CD4-positive, alpha-beta T cell treated with Interleukin-15 for 1 hour (primary cell): ENCODE measurements at places on chromosomes 5 and 9.

- DNase-seq: no peak
Observed at GRCh38 chr5:51181208-51181894, 201.9 kb upstream of the ISL1 start.

DNA sequence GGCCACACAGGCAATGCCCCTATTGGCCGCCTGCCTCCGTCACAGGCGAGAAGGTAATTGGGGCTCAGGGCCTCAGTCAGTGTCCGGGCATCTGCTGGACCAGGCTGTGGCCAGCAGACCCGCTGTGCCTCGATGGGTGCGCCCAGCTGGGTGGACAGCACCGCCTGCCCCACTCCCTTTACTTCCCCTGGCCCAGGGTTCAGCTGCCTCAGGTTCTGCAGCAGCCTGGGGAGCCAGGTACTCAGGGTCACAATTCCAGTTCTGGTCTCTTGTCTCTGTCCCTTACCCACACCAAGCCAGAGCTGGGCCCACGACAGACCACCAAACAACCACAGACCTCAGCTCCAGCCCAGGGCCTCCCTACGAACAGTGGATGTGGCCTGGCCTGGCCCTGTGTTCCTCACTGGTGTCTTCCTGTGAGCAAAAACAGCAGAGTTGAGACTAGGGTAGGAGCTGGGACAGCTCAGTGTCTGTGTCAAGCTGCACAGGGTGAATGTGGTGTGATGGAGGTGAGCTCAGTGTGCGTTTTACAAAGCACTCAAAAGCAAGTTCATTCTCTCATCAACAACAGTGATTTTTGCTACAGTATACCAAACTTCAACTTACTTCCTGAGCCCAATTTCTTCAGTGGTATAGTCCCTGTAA, 33.4 kb upstream of the SUSD3 start:
- no peak for DNase-seq

DNA sequence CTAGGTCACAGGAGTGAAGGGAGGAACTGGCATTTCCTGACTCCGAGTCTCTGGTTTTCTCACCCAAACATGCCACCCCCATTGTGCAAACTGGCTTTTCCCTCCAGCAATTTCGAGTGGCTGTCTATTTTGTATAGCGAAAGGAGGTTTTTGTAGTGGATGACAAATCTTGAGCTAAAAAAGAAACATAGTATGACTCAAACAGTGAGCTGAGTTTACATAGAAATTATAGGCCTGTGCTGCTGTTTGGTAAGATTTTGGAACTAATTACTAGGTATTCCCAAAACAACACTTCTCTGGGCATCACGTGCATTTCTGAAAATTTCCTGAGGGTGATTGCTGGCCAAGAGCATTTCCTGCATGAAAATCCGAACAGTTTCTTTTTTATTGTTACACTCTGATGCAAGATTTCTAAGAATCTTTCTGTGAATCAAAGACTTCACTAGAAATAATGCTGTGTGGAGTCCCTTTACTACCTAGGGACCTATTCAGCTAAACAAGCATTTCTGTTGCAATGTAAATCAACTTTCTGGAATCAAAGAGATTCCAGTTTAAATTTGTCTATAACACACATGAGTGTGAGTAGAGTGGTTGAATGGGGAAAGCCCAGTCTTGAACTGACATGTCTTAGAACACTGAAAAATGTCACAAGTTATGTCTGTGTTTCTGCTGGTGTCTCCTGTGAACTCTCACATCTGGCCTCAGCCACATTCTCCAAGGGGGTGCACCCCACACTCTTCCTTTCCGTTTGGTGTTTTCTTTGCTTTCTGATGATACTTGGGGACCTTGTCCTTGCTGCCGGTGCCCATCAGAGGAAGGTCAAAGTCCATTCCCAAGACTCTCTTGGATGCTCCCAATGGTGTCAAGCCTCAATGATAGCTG, 33.3 kb upstream of the DAPK1 start:
- no peak for DNase-seq

GRCh38 chr9:81819859-81820546, 108.2 kb upstream of the SPATA31D4 start:
- DNase-seq: no peak

- no peak for DNase-seq
Observed at GRCh38 chr5:127170918-127171600, 97.8 kb upstream of the C5orf63 start.

DNA sequence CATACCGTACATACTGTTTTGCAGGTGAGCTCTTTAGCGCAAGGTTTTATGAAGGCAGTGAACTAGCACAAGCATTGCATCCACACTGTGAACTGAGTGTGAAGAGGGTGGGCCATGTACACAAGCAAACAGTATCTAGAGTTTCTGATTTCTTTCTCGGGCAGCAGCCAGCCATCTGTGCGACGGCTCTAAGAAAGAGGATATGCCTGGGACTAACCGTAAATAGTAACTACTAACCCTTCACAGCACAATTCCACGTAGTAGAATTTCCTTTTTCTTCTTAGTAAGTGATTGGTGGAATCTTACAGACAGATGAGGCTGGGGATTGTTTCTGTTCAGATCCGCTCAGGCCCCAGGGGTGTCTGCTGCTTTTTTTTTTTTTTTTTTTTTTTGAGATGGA, 89.0 kb downstream of the DRD1 start:
- no peak for DNase-seq

- no peak for DNase-seq
Observed at GRCh38 chr9:23563517-23563916, 262.5 kb downstream of the ELAVL2 start.

DNA sequence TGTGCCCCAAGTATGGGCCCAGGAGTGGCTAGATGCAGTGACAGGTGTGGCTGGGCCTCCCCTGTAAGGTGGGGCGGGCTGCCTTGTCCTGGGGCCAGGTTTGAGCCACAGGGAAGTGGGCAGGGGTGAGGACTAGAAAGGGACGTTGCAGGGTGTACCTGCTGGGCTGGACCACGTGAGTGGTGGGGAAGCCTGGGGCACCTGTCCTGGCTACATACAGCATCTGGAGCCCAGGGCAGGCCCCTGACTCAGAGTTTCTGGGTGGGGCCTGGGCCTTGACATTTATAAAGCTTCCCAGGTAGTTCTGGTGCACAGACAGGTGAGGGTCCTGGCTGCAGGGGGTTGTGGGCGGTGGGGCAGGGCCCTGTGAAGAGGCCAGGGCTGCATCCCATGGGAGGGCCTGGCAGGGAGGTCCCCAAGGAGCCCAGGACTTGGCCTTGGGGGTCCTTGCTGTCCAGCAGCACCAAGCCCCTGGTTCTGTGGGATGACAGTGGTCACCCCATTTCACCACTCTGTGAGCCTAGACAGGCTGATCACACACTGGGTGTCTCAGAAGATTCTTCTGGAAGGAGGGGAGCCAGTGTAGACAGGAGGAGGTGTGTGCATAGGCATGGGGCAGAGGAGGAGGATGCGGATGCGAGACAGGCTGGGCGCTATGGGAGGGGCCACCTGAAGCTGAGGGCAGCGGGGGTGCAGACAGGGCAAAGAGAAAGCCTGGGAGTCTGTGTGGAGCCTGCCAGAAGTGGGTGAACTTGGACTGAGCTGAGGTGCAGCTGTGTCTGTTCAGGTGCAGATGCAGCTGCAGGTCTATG, 94.0 kb downstream of the PHF2 start:
- DNase-seq: peak; percentile 18

DNA sequence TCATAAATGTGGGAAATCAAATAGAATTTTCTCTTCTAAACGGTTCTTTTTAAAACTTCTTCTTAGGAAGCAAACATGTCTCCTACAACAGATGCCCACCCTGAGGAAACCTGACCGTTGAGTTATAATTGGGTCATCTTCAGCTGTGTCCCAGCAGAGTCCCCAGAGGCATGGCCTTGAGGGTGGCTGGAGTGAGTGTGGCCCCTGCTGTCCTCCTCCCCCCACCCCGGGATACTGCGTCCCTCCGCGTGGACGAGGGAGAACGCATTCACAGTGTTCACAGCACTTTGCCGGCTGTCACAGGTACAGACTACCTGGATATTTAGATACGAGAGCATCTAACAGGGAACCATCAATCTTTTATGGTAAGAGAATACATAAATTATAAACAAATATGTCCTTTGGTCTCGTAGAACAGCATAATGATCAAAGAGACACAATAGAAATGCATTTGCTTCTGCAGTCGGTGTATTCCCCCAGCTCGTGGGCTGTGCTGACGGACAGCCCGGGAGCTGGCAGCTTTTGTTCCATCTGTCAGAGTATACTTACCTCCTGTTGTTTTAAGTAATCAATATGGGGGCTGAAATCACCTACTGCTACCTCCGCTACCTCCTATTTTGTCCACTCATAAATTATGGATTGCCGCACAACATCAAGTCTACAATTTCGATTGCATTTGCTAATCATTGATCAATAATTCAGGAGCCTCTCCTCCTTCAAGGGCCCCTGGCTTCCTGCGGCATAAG, 214.7 kb downstream of the IRX2 start:
- DNase-seq: no peak

DNA sequence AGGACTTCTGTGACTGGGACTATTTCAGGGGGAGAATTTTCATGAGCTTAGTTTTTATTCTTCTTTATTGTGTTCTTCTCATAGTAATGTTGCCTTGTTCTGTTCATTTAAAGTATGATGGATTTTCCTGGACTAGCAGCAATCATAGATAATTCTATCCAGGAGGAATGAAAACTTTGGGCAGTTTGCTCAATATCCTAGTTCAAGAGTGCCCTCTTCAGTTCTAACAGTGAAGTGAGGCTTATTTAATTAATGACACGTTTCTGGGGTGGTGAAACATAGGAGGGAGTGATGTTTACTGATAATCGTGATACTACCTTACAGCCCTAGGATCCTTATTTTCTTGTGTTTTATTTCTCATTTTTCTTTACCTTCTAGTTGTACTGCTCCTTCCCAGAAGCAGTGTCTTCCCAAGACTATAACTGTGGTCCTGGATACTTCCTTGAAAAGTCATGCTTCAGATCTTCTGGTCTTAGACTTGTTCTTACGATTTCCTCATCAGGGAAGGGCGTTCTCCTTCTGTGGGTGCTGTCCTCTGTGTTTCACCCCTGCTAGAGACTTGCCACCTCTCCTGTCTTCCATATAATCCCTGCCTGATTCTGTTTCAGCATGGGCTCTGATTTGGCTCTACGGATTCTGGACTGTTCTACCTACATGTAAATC, 57.4 kb downstream of the CFAP95 start:
- no peak for DNase-seq

GRCh38 chr5:150036513-150036912, 36.0 kb downstream of the HMGXB3 start:
- no peak for DNase-seq

GRCh38 chr5:139760066-139761056, 35.2 kb upstream of the PSD2 start:
- no peak for DNase-seq

- no peak for DNase-seq
Observed at GRCh38 chr5:26390608-26391007, 647.8 kb downstream of the CDH9 start.

- DNase-seq: no peak
Observed at GRCh38 chr5:149134778-149135500, 6.4 kb upstream of the ABLIM3 start.

DNA sequence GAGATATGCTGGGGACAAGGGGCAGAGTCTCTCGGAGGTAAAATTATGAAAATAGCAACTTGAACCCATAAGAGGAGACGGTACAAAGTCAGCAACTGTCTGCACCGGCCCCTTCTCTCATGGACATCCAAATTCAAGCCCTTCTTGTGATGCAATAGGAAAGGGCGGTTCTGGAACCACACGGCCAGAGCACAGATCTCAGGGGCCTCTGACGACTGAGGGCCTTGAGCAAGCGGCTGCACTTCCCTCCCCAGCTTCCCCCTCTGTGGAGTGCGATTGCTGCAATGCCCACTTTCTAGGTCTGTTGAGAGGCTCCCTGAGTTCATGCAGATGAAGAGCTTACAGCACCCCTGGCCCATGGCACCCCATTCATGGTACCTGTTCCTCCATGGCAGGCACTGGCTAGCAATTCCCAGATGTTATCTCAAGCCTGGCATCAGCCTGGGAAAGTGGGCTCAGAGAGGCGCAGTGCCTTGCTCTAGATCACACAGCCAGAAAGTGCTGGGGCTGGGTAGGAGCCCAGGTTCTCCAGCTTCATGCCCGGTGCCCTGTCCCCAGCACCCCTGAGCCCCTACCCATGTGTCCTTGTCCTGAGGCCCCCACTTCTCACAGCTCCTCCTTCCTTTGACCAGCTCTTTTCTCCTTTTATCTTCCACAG, 17.7 kb upstream of the CPLX2 start:
- peak; percentile 71 for DNase-seq

GRCh38 chr9:7394002-7394774, 405.4 kb downstream of the DMAC1 start:
- no peak for DNase-seq

GRCh38 chr5:125045646-125046045, 299.2 kb upstream of the ZNF608 start:
- no peak for DNase-seq

- no peak for DNase-seq
Observed at GRCh38 chr5:124839371-124839998, 93.0 kb upstream of the ZNF608 start.

DNA sequence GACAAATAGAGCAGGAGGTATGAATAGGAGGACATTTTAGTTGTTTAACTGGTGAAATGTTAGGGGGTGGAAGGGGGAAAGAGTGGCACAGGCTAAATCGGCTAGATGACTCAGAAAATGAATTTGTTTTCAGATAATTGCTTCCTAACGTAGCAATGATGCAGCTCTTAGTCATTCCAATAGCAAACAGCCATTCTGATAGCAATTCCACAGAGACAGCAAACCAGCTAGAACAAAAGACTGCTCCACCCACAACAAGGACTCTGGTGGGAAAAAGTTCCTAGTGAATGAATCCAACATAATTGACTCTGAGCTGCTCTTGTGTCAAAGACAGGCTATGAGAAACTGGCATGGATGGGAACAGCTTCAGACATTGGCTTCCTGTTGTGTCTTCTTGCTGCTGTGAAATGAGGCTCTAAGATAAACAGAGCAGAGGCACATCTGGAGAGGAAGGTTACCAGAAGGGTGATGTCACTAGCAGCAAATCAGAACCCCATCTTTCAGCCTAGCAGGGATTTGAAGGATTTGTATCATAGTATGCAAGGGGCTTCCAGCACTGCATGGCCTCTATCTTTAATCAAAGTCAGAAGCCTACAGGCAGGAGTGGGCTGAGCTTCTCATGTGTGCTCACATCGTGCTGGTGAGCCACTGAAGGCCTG, 28.1 kb upstream of the F2RL1 start:
- DNase-seq: no peak
